ENCODE measurements at places on chromosomes 4 and X.

DNA sequence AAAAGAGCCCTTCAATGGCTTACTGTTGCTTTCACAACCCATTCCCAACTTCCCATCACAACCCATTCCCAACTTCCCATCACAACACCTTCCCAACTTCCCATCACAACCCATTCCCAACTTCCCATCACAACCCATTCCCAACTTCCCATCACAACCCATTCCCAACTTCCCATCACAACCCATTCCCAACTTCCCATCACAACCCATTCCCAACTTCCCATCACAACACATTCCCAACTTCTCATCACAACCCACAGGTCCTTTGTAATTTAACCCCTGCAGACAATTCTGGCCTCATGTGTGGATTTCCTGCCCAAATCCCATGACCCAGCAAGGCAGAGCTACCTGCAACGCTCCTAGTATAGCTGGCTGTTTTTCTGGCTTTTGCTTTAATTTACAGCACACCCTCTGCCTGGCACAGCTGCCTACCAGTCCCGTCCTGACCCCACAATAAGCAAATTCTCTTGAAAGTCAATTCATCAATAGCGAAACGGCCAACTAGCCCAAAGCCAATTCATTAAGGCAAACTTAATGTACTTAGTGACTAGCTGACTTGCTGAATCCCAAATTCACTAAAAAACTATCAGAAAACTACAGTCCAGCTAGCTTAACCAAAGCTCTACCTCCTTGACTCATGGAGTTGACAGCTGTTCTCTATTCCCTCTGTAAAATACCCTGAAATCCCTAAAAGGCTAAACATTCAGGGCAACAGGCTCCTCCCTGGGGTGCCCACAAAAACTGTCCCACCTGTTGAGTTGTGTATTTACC is 75.6 kb downstream of the AFAP1 start:
- no peak for DNase-seq

- DNase-seq = no peak
Observed at GRCh38 chr4:128390475-128390996, 102.9 kb upstream of the PGRMC2 start.

- DNase-seq = no peak
Observed at GRCh38 chr4:149972407-149972806, 105.8 kb upstream of the DCLK2 start.

DNA sequence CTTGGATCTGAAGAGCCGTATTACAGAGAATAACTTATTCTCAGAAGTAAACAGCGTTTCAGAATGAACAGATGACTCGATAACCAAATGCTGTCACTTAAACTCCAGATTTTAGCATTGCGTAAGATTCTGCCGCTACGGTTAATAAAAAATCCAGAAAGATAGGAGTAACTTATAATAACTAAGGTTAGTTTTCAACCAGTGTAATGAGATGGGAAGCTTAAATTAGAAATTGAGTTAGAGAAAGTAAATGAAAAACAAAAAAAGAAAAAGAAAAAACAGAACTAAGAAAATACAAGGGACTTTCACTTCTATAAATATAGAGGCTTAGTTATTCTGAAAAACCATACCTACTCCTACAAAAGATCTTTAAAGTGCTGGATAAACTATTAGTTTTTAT is 13.1 kb upstream of the PARM1 start:
- DNase-seq = no peak

- DNase-seq = no peak
Observed at GRCh38 chr4:79042079-79042674, 102.9 kb upstream of the PAQR3 start.
